Adipose tissue (tissue), 3 donors: ENCODE measurements at places on chromosomes 16 and 17. TPM values are rescaled to one million over a fixed set of nuclear protein-coding genes. Genes with fewer than 3 reads are reported as not detected.

Gene SOCS1
- 9.8 TPM for polyA plus RNA-seq

Gene TBC1D26
- polyA plus RNA-seq: not detected

Gene HLF
- 2.6 TPM for polyA plus RNA-seq

Gene TM4SF5
- polyA plus RNA-seq: 0.12 TPM
